ENCODE measurements at places on chromosomes 4 and X.
A peak's percentile ranks its signal among the peaks of the same experiment; 100 is the strongest.

GRCh38 chr4:176439611-176440010, 119.8 kb downstream of the SPCS3 start:
- no peak for DNase-seq

DNA sequence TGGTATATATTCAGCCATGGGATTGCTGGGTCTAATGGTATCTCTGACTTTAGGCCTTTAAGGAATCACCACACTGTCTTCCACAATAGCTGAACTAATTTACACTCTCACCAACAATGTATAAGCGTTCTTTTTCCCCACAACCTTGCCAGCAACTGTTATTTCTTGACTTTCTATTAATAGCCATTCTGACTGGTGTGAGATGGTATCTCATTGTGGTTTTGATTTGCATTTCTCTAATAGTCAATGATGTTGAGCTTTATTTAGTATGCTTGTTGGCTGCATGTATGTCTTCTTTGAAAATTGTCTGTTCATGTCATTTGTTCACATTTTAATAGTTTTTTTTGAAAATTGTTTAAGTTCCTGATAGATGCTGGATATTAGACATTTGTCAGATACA, 235.2 kb downstream of the HEPH start:
- no peak for DNase-seq

DNA sequence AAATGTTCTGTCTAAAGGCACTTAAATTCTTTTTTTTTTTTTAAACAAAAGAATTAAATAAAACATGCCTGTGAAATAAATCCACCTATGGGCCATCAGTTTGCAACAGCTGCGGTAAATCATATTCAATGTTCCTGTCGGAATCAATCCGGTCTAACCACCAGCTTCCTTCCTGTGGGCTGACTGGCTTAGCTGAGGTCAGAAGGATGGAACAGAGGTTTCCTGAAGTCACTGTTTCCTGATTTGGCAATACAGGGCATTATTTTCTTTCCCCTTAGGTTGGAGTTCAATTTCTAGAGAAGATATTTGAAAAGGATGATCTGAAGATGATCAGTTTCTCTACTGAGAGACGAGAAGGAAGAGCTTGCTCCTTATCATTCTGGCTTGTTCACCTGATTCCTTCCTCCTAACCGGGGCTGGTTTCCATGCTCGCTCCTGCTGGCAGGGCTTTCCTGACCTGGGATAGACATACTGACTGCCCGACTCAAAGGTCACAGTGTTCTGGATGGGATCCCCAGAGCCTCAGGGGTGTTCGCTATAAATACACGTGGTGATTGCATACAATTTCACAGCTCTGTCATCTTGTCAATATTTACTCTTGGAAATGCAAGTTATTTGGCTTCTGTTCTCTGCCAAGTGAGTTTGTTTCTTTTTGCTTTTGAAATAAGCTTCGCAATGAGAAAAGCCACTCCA, 21.7 kb downstream of the PDLIM3 start:
- no peak for DNase-seq

- DNase-seq = peak; percentile 79
Measured at GRCh38 chr4:6688879-6689505, 4.7 kb upstream of the S100P start.

DNA sequence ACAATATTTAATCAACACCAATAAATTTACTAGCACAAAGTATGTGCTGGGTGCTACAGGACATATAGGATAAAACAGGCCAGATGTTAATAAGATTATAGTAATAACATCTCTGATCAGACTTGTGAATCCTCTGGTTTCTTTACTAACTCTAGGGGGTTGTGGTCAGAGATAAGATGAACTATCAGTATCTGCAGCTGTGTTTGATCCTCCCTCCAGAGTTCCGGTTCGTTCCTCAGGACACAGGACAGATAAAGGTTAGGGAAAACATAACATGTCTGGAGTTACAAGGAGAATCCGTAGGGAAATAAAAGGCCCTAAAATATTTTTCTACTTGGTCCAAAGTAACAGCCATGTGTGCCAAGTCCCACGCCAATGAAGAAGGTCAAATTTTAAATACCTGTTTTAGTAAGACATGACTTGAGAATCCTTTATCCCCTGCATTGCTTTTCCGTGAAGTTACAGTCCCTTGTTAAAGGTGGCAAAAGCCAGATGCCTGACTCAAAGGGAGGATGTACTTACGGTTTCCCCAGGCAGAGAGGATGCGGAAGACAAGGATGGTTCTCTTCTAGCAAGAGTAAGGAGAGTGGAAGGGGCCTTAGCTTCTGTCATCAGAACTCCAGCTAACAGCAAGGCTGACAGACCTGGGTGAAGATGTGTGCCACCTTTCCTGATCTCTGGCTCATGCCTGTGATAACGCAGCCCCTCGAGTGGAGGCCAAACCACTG, 44.4 kb downstream of the KIAA0232 start:
- DNase-seq = no peak

- DNase-seq = no peak
Measured at GRCh38 chrX:32514986-32515385, 696.4 kb downstream of the DMD start.

DNA sequence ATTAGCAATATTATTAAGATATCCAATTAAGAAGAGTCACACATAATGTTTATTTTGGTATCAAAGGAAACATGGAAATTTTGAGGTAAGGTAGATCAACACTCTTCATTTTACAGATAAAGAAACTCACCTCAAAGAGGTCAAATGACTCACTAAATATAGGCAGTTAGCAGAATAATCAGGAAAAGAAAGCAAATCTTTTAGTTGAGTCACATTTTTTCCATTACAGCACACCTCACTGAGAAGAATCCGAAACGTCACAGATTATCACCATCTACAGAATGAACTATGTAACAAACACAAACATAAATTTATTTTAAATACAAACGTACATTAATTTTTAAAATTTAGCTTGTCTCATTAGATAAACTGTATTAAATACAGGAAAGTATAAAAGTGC, 70.1 kb downstream of the TMEM47 start:
- no peak for DNase-seq

DNA sequence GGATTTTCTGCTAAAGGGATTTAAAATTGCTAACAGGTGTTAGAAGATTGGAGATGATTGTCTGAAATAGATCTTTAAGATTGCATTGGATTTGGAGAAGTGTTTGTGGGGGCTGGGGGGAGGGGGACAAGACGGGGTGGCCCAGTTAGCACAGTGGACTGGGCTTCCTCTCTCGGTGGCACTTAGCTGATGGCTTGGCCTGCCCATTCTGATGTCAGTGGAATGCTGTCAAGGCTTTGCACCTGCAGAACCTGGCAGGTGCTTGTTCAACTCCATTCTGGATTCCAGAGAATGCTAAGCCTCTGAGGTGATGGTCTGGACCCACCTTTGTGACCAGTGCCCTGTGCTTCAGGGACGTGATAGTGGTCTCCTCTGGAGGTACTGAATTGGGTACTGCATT, 43.7 kb downstream of the ADD1 start:
- DNase-seq = no peak

GRCh38 chr4:127491571-127491970, 141.2 kb upstream of the INTU start:
- DNase-seq = no peak

DNA sequence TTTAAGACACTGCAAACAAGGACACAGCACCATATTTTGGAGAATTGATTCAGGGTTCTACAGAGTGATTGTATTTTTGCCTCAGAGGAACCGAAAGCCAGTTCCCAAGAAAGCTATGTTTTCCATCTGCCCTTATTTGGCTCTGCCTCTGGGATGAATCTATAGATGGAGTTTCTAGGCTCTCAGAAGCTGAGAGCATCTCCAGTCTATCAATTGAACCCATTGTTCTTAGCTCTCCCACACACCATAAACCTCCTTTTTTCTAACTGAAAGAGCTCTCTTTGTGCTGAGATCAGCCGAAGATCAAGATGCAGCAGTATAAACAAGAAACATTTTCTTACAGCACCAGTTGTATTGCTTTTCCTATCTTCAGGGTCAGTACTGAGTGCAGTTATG, 16.9 kb downstream of the PLP1 start:
- DNase-seq = no peak

DNA sequence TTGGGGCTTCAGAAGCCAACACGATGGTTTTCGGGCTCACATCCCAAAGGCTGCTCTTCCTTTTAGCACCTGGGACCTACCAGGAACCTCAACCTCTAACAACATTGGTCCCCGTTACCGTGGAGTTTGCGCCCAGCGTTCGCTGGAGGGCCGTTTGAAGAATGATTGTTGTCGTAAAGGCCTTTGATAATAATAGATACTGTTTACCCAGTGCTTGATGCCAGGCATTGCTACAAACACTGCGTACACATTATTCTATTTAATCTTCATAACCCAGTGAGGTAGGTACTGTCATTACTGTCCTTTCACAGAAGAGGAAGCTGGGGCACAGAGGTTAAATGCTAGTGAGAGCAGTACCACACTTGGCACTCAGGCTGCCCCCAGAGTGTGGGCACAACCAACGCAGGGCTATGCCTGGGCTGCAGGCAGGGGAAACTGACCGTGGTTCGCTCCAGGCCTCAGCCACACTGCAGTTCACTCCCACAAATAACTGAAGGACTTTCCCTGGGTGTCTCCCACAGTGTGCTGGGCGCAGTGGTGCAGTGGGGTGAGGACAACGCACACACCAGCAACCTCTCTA, 1.0 kb upstream of the ACSL1 start:
- no peak for DNase-seq

DNA sequence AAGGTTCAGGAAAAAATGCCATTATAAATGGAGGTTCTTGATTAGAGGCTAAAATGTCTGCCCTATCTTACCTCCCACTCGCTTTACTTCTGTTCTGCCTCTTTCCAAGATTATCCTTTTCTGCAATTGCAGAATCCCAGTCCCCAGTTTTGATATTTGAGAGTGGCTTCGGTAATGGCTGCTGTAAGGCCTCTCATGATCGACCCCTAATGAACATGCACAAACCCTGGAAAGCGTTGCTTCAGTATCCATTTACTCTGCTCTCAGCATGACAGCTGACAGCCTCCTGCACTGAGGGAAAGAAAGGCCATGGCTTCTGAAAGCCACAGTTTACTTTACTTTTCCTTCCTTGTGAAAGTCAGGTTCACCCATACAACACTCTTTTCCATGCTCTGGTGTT, 325.4 kb upstream of the GALNT7 start:
- DNase-seq = no peak

- peak; percentile 21 for DNase-seq
Measured at GRCh38 chrX:103253608-103254007, 1.3 kb downstream of the TCEAL8 start.

DNA sequence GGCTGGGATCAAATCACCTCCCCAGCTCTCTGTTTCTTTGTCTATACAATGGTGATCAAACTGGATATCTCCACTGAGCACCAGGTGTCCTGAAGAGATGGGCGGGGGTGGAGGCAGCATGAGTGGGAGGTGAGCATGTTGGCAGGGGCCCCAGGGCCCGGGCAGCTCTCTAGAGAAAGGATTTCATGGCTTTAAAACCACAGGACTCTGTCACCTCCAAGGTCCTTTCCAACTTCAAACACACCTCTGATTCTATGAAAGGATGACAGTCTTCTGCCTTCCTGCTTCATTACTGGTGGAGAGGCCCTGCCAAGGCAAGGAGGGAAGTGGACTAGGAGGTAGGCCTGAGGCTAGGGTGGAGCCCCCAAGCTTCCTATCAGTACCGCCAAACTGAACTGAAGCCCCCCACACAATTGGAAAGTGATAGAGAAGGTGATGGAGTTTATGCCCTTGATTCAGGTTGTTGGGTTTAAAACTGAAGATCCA, 38.6 kb downstream of the TRIM2 start:
- no peak for DNase-seq

GRCh38 chr4:93403571-93403970, 425.0 kb upstream of the ATOH1 start:
- no peak for DNase-seq

- DNase-seq = peak; percentile 57
Measured at GRCh38 chrX:110188701-110189558, 129.0 kb downstream of the AMMECR1 start.

DNA sequence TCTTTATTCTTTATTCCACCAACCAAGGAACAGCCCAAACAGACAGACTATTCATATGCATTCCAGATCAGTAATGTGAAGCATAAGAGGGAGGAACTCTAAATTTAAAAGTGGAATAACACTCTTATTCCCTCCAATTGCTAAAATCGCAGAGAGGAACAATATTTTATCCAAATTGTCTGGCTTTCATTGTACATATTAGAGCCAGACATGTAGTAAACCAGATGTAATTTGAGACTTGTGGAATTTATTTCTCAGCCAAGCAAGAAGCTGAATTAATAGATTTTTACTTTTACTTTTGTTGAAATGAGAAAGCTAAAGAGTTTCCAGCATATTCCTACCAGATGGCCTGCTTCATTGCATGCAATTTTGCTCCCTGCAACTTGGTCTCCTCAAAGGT, 674.6 kb upstream of the SLIT2 start:
- no peak for DNase-seq

DNA sequence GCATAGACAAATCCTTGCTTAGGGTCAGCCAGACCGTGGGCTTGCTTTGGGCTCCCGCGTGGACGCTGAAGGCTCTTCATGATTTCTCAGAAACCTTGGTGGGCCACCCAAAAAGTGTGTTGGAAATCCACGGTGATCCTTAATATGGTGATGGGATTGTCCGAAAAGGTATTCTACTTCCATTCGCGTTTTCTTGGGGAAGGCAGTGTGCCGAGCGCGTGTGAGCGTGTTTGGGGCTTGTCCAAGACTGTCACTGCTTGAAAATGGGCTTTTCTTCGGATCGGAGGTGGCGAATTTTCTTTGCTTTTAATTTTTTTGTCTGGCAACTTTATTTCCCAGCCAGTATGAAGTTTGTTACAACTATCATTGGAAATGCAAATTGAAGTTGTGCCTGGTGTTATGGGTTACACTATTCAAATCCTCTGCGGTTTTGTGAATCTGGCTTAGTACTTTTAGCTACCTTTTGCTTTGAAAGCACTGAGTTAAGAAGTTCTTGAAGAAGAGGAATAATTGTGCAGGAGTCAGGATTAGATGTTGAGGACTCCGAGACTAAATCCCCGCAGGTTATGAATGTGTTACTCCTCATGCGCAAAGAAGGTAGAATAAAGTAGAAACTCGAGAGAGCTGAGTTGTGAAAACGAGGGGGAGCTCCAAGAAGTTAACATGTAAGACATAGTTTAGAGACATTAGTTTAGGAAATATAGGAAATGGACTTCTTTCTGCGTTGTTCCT, 3.2 kb downstream of the SPRY1 start:
- DNase-seq = peak; percentile 41

DNA sequence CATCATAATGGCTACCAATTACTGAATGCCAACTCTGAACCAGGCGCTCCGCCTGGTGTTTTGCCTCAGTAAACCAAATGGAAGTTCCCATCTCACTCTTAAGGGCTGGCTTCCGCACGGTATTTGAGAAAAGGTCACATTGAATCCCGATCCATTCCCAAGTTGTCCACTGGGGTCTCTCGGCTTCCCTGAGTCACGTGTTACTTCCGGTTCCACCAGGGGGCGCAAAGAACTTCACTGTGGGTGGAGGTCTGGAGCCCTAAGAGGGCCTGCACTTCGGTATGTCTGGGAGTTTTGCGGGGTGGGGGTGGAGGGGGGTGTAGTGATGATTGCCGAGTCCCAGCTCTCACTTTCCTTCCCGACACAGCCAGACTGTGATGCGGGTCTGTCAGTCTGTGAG, 13.4 kb upstream of the NHS start:
- DNase-seq = no peak

DNA sequence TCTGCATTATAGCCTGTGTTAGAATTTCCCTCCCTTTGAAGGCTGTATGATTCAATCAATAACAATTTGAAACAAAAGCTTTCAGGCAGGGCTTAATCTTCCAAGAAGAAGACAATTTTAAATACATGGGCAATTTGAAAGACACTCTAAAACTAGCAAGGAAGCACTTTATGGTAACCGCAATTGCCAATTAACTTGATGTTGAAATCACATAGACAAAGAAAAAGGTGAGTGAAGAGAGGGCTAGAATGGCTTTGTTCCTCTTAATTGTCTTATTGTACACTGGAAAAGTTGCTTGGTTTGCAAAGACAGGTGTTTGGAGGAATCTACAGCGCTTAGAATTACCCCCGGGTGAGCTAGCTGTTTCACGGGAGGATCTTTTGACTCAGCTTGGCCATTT, 74.4 kb upstream of the PRKX start:
- DNase-seq = no peak

Measured in kidney tubule cell (primary cell).